CD4-positive, alpha-beta T cell treated with Interleukin-15 for 4 hours (primary cell): ENCODE measurements at places on chromosomes 4 and X.

GRCh38 chr4:159480826-159481225 is 377.9 kb downstream of the RAPGEF2 start:
- no peak for DNase-seq

DNA sequence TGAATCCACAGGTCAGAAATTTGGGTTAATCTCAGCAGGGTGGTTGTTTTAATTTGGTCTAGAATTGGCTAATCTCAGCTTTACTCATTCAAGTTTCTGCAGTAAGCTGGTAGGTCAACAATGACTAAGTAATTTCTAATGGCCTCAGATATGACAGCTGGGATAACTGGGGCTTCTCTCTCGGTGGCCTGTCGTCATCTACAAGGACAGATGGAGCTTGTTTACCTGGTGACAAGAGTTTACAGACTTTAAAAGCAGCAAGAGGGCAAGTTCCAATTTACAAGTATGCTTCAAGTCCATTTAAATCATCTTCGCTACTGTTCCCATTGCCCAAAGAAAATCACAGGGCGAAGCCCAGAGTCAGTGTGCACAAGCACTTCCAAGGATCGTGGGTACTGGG is 453.9 kb downstream of the PDHA2 start:
- no peak for DNase-seq

- DNase-seq = no peak
Observed at GRCh38 chr4:184322328-184323025, 104.8 kb upstream of the ENPP6 start.

GRCh38 chr4:155735496-155735895 is 23.3 kb upstream of the GUCY1B1 start:
- DNase-seq = no peak

DNA sequence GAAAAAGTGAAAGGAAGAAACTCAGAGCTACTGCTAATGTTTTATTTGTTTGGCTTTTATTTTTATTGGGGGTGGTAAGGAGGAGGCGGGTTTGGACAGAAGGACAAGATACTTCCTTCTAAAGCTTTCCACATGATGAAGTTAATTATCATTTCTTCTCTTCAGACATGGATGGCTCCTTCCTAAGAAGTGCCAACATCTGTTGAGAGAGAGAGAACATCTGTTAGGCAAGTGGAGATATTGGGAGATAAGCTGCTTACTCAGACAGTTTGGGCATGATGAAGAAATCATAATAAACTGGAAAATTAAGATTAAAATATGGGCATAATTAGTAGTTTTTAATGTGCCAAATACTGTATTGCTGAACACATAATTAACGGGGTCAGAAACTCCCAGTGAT is 535.7 kb upstream of the INTU start:
- DNase-seq = no peak

GRCh38 chrX:39969099-39969818 is 128.5 kb downstream of the BCOR start:
- DNase-seq = peak; percentile 3

DNA sequence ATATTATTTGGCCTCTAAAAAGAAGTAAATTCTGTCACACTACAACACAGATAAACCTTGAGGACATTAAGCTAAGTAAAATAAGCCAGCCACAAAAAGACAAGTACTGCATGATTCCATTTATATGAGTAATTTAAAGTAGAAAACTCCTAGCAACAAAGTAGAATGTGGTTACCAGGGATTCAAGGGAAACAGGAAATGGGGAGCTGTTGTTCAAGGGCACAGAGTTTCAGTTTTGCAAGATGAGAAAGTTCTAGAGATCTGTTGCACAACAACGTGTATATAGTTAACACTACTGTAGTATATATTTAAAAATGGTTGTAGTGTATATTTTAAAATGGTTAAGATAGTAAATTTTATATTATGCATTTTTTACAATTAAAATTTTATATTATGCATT is 25.4 kb downstream of the SEC31A start:
- peak; percentile 62 for DNase-seq

GRCh38 chr4:142567199-142567598 is 278.9 kb downstream of the INPP4B start:
- peak; percentile 79 for DNase-seq

GRCh38 chrX:11462648-11463047 is 169.4 kb downstream of the AMELX start:
- DNase-seq = no peak

- no peak for DNase-seq
Observed at GRCh38 chr4:182625193-182625592, 292.0 kb downstream of the DCTD start.

GRCh38 chr4:3720466-3720865 is 45.7 kb upstream of the ADRA2C start:
- DNase-seq = no peak

DNA sequence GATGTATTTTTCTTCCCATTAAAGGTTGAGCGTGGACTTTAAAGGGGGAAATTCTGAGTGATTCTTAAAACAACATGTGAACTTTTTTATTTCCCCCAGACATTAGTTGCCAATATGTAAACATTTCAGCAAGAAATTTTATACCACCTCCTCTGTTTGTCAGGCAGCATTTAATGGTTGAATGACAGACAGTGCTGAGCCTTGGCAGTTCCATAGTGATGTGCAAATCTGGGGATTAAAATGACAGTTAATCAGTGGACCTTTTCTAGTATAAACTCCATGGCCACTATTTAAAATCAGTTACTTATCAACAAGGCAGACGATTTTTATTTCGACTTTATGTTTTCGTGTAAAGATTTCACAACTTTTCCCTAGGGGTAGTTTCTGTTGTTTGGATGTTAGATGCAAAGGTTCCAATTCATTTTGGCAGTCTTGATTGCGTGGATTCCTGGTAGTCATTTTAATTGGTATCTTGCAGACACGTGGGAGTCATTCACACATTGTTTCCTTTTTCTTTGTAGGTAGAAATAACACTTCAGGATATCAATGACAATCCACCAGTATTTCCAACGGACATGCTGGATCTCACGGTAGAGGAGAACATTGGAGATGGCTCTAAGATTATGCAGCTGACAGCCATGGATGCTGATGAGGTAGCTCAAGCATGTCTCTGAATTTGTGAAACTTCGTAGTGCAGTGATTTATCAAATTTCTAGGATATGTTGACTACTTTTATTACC is 83.7 kb downstream of the FAT4 start:
- DNase-seq = no peak

GRCh38 chrX:22950269-22951266 is 49.2 kb upstream of the DDX53 start:
- DNase-seq = no peak

DNA sequence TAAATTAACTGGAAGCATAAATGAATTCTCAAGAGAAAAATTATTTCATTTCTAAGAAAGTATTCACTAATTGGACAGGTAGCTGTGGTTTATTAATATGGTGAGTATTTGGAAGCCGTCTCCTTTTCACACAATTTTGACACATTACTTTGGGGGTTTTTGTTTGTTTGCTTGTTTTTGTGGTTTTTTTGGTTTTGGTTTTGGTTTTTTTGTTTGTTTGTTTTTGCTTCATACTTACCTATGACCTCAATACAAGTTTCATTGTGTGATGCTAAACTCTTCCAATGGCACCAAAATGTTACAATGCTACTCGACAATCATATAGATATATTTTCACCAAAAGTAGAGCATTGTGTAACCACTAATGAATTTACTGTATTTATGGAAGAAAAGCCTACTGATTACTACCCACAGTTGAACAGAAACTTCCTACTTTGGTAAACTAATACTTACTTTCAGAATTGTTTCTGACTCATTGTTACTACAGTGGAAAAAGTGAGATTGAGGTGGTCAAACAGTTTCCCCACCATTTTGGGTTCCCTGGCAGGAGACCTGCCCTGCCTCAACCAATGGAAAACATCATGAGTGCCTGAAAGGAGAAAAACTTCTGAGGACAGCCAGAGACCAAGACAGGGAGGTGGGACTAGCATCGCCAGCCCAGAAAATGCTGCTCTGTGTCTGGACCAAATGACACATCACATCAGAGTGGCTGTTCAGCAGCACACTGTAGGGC is 443.1 kb downstream of the HNRNPD start:
- DNase-seq = no peak
